ENCODE measurements at places on chromosomes 2 and 18.

DNA sequence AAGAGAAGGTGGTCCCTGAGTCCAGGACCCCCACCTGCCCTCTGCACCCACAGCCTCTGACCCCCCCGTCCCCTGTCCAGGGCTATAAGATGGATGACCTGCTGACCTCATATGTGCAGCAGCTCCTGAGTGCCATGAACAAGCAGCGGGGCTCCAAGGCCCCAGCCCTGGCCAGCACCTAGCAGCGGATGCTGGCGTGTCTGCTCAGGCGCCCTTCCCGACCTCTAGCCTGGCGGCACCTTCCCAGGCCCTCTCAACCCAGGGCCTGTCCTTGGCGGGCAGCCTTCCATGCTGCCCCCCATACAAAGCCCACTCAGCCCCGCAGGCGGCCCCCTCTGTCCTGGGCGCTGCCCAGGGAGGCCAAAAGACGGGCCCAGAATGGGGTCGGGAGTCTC lies 8.7 kb upstream of the GPR17 start:
- DNase-seq = no peak

DNA sequence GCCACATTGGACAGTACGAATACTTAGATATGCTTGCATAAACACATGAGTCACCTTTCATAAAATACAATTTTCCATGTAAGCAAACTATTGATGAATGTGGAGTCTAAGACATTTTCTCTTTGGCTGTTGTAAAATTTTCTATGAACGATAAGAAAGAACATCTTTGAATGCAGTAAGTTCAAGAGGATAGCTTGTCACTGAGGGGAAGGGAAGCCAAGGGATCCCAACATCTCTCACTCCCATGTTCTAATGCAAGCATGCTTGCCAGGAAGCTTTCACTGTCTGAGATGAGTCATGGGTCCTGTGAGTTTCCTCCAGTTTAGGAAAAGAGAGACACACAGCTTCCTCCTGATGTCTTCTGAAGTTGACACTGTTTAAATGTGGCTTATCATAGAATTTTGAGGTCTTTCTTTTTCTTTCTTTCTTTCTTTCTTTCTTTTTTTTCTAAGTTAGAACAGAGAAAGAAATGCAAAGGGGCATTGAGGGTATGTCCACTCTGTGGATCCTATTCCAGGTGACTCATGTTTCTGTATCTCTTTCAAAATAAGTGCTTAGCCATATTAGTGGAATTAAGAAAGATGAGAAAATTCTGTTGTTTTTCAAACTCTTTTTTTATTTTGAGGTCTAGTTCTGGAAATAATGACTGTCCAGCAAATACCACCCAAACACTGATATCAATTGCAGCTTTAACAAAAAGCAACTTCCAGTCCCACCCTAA lies 146.6 kb downstream of the RDH14 start:
- no peak for DNase-seq

DNA sequence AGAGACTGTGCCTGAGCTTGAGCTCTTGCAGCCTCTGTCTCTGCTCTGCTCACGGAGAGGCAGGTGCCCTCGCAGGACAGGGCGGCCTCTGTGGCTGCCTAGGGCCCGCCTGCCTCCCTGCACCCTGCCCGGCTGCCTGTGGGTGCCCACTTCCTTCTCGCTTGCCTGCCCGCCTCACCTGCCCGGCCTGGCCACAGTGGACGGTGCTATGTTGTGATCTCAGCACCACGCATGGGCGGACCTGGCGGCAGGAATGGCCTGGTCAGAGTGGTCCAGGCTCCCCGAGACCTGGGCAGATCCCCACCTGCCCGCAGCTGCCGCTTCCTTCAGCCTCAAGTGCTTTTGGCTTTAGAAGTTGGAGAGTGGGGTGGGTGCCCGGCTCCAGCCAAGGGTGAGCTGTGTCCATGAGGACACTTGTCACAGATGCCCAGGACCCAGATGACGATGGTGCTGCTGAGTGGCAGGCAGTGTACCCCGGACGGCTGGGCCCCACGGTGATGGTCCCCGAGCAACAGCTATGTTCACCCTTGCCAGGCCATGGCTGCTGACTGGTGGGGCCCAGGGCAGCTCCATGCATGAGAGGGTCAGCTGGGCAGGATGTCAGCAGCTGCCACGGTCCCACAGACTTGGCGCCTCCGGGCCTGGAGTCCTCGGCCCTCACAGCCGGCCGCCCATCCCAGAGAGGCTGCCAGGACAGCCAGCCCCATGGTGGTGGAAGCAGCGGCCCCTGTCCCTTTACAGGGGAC lies 25.3 kb downstream of the RTP5 start:
- DNase-seq = no peak

GRCh38 chr18:76955524-76956170 lies 133.3 kb downstream of the ZNF236 start:
- DNase-seq = no peak

GRCh38 chr2:240685771-240686371 lies 3.2 kb upstream of the AQP12B start:
- DNase-seq = no peak

DNA sequence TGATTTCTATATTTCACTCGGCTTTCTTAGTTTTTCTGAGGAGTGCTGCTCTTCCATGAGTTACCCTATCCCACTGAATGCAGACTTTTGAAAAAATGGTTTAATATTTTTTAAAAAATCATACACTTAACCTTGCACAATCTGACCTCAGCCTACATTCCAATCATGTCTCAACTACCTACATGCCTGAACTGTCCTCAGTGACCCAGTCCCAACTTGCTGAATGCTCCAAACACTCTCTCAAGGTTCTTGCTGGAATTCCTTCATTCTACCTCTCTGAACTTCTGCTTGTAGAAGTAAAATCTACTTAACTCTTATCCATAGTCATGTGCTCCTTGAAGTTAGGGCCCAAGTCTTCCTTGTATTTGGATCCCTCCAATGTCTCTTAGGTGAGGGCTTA lies 181.6 kb downstream of the XIRP2 start:
- DNase-seq = no peak

- DNase-seq = no peak
Measured at GRCh38 chr2:241153616-241154015, 3.3 kb downstream of the PPP1R7 start.

GRCh38 chr18:25349131-25349925 lies 2.6 kb downstream of the ZNF521 start:
- no peak for DNase-seq

DNA sequence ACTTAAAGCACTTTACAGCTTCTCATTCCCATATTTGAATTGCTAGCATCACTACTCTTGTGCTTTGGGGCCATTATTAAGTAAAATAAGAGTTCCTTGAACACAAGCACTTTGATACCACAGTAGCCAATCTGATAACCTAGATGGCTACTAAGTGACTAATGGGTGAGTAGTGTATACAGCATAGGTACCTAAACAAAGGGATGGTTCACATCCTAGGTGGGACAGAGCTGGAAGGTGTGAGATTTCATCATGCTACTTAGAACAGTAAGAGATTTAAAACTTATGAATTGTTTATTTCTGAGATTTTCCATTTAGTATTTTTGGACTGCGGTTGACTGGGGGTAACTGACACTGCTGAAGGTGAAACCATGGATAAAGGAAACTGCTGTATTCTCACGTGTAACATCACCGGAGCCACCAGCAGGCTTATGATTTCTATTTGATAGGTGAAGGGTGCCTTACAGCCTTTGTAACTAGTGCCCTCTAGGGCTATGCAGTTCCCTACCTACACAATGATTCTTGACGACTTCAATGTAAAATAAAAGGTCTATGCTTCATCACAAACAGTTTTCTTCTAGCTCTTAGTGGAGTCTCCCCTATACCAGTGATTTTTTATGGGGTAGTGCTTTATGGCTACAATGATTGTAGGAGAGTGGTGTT lies 22.1 kb upstream of the CRIM1 start:
- no peak for DNase-seq

GRCh38 chr2:177688844-177689243 lies 296.3 kb downstream of the AGPS start:
- no peak for DNase-seq

DNA sequence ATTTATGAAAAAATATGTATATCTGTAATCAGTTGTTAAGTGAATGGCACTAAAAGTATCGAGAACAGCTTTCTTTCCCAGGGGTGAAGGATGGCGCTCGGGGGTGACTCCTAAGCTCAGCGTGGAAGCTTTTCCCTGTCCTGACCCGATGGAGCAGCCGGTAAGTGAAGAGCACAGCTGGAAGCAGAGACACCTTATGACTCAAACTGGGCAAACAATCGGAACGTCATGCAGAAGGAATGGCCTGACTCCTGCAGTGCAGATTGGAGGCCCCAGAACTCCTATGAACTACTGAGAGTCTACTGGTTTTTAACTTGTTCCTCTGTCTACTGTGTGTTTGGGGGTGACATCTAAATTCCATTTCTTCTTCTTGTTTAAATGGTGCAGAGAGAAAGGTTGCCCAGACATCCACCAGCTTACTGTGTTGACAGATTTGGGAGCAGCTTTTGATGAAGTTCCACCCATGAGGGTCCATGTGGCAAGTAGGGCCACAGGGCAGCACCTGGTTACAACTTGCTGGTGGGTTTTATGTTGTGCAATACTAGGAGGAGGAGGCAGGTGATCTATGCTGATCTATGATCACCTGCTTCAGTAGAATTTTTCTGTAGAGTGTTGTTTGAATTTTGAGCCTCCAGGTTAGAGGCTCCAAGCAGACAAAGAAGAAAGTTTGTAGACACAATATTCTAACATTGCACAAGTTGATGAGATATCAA lies 52.8 kb upstream of the TMEM182 start:
- no peak for DNase-seq

GRCh38 chr2:43438858-43439655 lies 156.8 kb downstream of the THADA start:
- DNase-seq = no peak

- DNase-seq = no peak
Measured at GRCh38 chr2:64548761-64549160, 24.6 kb downstream of the AFTPH start.

DNA sequence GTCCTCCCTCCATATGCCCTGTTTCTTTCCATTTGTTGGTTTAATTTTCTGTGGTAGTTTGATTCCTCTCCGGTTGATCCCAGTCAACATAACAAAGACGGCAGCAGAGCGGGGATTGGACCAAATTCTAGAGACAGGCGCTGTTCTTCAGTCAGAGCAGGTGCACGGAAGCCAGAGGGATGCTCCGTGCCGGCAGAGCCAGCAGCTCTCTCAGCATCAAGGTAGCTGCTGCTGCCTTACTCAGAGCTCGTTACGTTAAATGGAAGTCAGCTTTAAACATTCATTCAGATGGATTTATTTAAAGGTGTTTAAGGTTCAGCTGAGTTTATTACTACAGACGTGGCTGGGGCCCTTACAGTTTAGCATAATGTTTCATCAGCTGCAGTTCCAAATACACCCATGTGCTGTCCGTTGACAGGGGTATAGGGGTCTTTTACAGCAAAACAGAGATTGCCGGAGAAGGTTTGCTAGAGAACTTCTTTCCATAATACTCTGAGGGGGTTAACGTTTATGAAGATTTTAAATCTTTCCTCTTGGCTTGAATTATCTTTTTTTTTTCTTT lies 497.2 kb upstream of the PIK3C3 start:
- DNase-seq = no peak

DNA sequence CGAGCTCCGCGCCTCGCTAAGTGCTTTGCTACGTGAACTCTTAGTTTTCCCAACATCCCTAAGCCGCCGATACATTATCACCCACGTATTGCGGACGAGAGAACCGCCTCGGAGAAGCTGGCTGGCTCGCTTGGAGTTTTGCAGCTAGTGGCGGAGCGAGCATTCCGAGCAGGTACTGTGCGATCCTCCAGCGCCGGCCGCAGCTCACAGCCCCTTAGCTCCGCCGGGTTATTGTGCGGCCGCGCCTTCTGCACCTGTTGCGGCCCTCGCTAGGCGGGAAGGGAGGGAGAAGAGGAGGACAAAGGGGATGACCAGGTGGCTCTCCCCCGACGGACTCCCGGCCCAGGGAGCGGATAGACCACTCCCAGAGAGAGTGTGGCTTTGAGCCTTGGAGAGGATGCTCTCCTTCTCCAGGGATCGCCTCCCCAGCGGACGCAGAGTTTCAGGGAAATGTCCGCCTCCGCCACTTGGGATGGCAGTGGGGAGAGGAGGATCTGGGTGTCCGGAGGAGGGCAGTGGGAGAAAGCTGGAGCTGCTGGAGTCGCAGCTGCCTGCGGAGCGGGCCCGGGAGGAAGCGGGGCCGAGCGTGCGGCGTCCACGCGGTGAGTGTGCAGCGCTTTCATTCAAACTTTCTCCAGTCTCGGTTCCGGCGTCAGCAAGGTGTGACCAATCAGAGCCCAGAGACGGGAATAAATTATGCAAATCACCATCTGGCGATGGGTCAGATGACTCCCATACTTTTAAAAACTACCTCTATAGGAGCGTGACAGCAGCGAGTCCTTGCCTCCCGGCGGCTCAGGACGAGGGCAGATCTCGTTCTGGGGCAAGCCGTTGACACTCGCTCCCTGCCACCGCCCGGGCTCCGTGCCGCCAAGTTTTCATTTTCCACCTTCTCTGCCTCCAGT lies at the start of gene LIPG:
Gene LIPG, plus strand, starts transcription at position 769 of the 905 bp plus-strand sequence. CDS start 252 bp downstream, outside the sequence.
- peak; percentile 94 for DNase-seq

GRCh38 chr2:69830045-69830905 lies 815 bp downstream of the GMCL1 start:
- no peak for DNase-seq

DNA sequence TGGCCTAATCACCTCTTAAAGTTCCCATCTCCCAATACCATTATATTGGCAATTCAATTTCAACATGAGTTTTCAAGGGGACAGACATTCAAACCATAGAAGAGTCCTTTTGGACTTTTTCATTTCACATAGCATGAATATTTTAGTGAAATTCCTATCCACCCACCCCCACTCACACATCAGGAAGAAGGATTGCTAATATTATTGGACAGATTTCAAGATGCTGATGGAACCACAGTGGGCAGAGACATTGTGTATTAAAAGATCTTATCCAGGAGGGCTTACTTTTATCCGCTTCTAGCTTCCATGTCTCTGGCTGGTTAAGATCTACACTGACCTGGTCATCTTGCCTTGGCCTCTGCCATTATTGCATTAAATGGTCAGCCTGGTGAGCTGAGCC lies 297.4 kb upstream of the ACVR2A start:
- DNase-seq = no peak

GRCh38 chr2:241937297-241937696 lies 67.8 kb downstream of the RTP5 start:
- no peak for DNase-seq

GRCh38 chr18:25111377-25112288 lies 240.3 kb downstream of the ZNF521 start:
- DNase-seq = no peak

- no peak for DNase-seq
Measured at GRCh38 chr18:55485666-55486065, 102.3 kb downstream of the TCF4 start.

- no peak for DNase-seq
Measured at GRCh38 chr2:203591642-203592041, 56.5 kb upstream of the RAPH1 start.

DNA sequence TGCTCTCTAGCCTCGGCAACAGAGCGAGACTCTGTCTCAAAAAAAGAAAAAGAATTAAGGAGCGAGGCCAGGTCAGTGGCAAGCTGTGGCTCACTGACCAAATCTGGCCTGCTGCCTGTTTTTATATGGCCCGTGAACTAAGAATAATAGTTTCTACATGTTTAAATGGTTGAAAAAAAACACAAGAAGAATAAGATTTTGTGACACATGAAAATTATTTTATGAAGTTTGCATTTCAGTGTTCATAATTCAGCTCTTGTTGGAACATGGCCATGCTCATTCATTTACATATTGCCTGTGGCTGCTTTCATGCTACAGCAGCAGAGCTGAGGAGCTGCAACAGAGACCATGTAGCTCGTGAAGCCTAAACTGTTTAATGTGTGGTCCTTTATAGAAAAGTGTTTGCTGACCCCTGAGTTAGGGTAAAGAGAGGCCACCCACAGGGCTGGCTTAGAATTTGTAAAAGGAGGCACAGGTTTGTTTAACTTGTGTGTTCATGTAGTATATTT lies 59.5 kb downstream of the MFSD6 start:
- peak; percentile 83 for DNase-seq

GRCh38 chr18:42178376-42179080 lies 223.5 kb downstream of the PIK3C3 start:
- DNase-seq = no peak
